ENCODE measurements at places on chromosomes 7 and 10. TPM values are rescaled to one million over a fixed set of nuclear protein-coding genes. Genes with fewer than 3 reads are reported as not detected.

Gene CUTC
- 15.0 TPM for total RNA-seq

Gene TRPV5
- total RNA-seq, result not detected

Gene EGR2
- 1.0 TPM for total RNA-seq

Gene CPA5
- total RNA-seq, result 0.42 TPM

Gene RARRES2
- not detected for total RNA-seq

Gene PLXDC2
- total RNA-seq, result 10.6 TPM

Gene MGAM2
- total RNA-seq, result not detected

Gene PLAU
- total RNA-seq, result 17.3 TPM

Gene THSD7A
- not detected for total RNA-seq

All from MCF 10A (cell line).